ENCODE measurements at places on chromosomes 6 and 20.

- no peak for DNase-seq
Measured at GRCh38 chr6:36069573-36069972, 42.0 kb downstream of the MAPK14 start.

- DNase-seq: no peak
Measured at GRCh38 chr20:2838170-2838797, 2.2 kb downstream of the PCED1A start.

DNA sequence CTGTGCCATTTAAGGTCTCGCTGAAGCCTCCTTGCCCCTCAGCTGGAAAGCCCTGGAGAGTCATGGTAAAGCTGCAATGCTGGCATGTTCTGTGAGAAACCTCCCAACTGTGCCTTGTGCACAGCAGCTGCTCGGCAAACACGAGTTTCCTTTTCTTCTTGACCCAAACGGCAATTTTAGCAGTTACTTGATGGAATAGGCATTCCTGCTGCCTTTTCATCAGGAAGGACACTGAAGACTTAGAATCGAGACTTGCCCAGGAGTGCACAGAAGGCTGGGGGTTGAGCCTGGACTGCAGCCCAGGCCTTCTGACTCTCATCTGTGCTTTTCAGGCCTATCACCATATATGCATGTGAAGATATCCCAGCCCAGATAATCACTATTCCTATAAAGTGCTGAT is 28.7 kb upstream of the CLDN20 start:
- no peak for DNase-seq

- no peak for DNase-seq
Measured at GRCh38 chr6:111171577-111172400, 84.5 kb downstream of the SLC16A10 start.

DNA sequence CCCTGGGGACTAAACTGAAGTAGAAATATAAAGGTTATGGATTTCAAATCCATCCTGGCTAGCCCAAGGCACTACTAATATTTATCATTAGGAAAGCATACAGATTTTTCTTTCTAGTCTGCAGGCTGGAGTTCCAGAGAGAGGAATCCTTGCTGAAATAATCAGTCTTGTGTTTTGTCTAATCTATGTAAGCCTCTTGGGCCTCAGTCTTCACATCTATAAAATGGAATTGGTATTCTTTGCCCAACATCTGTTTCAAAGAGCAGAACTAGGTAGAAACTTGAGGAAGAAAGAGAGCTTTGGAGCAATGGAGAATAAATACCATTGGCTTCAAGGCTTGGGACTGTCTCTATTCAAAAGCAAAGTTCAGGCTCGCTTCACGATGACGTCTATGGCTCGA is 212.0 kb downstream of the ZMYND8 start:
- DNase-seq: no peak

- no peak for DNase-seq
Measured at GRCh38 chr6:41201764-41202173, 820 bp upstream of the TREML2 start.

DNA sequence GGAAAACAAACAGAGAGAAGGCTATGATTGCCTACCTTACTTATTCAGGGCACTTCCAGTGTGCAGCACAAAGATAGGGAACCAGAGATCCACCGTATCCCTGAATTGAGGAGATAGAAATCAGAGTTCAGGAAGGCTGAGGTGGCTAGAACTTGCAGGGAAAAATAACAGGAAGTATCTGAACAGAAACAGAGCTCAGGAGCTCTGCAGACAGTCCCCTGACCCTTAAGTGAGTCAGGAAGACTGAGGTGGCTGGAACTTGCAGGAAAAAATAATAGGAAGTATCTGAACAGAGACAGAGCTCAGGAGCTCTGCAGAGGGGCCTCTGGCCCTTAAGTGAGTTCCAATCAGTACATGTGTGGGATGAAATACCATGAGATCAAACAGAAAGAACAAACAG is 65.4 kb downstream of the RPRD1B start:
- no peak for DNase-seq

- DNase-seq: no peak
Measured at GRCh38 chr6:56758553-56758952, 115.9 kb upstream of the DST start.

DNA sequence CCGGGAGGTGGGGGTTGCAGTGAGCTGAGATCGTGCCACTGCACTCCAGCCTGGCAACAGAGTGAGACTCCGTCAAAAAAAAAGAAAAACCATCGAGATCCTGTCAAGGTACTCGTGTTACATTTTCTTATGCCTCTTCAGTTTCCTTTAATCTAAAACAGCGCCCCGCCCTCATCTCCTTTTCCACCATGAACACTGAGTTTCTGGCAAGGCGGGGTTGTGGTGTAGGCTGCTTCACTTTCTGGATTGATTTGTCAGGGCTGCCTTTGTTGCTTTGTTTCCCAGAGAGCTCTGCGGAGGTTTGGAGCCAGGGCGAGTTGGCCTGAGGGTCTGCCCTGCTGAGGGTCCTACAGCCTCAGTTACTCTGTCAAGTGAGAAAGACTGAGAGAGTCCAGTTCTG is 8.9 kb downstream of the ITPR3 start:
- no peak for DNase-seq

DNA sequence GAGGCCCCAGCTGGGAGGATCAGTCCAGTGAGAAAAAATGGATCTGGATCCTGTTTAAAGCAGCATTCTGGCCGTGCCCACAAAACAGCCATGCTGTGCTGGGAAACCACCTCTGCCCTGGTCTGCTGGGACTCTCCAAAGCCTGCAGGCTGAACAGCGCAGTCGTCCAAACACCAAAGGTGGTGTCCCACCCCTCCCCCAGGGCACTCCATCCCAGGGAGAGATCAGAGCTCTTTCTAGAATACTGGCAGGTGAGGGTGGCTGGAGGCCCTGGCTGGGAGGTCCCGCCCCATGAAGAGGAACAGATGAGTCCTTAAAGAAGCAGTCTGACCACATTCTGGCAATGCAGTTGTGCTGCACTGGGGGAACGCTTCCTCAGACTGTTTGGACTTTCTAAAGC is 84.6 kb downstream of the MRAP2 start:
- DNase-seq: no peak

DNA sequence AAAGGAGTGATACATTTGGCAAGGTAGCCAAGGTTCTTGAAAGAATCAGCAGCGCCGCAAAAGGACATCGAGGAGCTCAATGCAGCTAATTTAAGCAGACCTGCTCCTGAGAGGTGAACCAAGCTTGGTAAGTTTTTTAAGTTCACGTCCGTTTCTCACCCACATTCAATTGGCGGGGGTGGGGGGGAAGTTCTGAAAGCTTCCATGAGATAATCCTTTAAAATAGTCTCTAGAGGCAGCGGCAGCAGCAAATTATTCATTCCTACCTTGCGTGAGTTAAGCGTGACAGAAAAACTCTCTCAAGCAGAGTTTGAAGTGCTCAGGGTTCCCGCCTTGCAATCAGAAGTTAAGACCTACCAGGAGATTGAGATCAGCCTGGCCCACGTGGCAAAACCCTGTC is 97.3 kb upstream of the NHSL1 start:
- no peak for DNase-seq

DNA sequence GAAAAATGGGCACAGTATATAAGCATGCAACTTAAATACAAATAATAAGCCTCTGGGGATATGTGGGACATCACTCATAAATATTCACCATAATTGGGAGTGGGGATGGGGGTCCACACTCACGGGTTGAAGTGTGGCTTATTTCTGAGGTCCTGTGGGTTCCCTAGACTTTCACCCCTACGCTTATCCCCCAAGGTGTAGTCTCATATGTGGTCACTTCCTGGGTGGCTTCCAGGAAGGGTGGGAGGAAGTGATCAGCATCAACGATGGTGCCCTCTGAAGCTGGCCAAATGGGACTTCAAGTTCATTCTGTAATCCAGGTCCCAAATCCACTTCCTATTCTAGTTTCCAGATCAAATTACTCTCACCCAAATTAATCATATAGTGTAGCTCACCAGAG is 59.5 kb downstream of the GNAS start:
- no peak for DNase-seq

GRCh38 chr20:57654998-57655808 is 35.0 kb upstream of the ZBP1 start:
- no peak for DNase-seq

DNA sequence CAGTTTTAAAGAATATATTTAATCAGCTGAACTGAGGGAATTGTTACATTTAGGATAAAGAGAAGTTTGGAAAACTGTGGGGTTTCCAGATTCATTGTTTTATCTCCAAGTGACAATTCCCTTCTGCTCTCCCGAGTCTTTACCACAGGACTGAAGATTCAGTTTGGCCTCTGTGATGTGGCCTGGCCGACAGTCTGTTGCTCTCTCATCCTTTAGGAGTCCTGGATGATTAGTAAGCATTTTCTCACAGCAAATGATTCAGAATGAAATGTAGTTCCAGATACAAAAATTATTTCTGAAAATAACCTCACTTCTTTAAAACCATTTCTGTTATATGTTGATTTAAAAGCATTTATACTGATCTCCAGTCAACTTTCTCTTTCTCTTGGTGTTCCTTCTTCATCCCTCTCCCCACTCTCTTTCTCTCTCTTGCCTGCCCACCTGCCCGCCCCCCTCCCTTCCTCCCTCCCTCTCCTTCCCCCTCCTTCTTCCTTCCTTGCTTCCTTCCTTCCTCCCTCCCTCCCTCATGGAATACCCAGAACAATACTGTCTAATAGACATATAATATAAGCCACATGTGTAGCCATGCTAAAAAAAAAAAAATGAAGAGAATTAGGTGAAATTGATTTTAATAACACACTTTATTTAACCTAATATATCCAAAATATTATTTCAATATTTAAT is 254.9 kb downstream of the PRL start:
- no peak for DNase-seq

DNA sequence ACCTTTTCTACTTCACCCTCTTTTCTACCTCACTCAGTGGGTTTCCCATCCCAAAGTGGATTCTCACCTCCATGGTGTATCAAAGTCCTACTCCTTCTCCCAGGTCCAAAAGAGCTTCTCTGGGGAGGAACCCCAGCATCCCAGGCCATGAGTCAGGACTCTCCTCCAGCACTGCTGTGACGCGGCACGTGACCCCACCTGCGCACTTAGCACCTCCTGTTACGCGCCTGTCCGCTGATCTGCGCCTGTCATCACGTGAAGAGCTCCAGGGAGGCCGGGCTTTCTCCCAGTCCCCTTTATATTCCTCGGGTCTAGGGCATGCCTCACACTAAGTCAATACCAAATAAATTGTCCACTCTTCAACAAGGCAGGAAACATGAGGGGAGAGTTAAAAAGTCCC is 226.9 kb upstream of the QKI start:
- DNase-seq: no peak

All from stimulated activated CD8-positive, alpha-beta memory T cell treated with anti-CD3 and anti-CD28 coated beads, Interleukin-4, amount 100 ng/mL, for 1 hour (primary cell).